ENCODE measurements at places on chromosomes 5 and 9.
A peak's percentile ranks its signal among the peaks of the same experiment; 100 is the strongest.

DNA sequence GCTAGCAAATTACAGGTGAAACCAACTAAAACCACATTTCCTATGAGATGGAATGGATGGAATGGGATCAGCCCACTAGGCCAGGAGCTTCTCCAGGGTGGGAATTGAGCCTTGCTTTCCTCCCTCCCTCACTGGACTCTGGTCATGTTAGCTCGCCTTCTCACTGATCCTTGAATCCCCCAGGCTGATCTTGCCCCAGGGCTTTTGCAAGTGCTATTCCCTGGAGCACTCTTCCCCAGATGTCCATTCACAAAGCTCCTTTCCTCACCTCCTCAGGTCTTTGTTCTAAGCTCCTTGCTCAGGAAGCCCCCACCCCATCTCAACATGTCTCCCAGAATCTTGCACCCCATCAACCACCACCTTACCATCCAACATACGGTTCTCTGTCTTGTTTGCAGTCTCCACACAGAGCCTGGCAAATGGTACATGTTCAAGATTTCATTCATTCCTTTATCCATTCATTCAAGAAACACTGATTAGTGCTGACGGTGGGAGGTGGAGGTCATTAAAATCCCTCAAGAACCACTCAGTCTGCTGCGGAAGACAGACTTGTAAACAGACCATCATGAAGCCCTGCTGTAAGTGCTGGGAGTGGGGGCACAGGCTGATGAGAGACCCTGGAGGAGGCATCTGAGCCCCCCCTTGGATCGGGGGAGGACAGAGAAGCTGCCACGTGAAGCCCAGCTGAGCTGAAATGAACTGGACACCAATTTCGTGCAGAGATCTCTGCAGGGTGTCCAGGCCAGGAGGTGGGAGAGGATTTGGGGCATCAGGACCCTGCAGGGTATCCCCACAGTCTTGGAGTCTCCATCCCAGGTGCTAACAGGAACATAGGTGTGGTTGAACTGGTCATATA lies 141.7 kb downstream of the BARX1 start:
- no peak for DNase-seq

- DNase-seq, result peak; percentile 28
Observed at GRCh38 chr9:127586537-127586936, 25.5 kb upstream of the STXBP1 start.

DNA sequence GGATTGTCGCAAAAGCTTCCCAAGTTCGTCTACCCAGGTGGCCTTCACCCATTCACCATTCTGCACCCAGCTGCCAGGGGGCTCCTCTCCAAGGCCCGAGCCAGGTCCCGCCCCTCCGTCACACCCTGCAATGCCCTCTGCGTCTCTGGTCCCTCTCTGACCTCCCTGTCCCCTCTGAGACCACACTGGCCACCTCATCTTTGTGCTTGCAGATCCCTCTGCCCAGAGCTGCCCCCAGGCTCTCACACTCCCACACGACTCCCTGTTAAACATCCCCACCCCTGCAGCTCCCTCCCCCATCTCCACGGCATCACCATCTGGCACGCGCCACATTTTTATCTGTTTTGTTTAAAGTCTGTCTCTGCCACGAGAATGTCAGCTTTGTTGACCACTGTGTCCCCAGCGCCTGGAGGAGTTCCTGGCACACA lies 243.6 kb downstream of the PBX3 start:
- DNase-seq, result no peak

GRCh38 chr5:39231705-39232525 lies 12.6 kb upstream of the FYB1 start:
- DNase-seq, result no peak

DNA sequence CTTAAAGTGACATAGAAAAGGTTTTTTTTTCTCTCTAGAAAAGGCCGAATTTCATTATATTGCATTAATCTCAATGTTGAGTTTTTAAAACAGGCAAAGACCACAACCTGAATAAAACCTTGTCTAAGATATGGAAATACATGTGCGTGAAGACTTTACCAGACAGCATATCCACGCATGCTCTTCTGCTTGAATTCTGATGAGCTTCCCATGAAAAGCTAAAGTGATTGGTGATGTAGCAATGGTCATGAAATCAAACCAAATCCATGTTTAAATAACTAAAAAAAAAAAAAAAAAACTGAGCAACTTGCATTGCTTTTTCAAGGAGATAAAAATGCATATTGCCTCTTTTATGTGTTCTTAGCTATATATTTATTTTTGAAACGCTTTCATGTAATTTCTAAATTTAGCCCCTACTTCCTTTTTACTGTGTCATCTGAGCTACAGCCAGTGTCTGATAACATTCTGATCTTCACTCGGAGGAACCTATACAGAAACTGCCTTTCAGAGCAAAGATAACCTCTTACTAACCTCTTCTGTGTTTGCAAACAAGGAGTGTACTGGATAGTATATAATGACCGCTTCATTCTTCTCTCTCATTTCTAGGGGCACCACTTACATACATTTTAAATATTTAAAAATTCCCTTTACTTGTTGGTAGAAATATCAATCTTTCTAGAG lies 179.1 kb upstream of the GNA14 start:
- DNase-seq, result no peak

All from stimulated activated CD4-positive, alpha-beta T cell treated with anti-CD3 and anti-CD28 coated beads, Interleukin-1b, Interleukin-23, amount 100 ng/mL, for 4 hours (primary cell).